ENCODE measurements at places on chromosomes 7 and 10.

GRCh38 chr10:102814873-102815661, 22.1 kb downstream of the CYP17A1 start:
- no peak for DNase-seq

- DNase-seq = no peak
Measured at GRCh38 chr7:19094598-19095352, 22.7 kb downstream of the TWIST1 start.

DNA sequence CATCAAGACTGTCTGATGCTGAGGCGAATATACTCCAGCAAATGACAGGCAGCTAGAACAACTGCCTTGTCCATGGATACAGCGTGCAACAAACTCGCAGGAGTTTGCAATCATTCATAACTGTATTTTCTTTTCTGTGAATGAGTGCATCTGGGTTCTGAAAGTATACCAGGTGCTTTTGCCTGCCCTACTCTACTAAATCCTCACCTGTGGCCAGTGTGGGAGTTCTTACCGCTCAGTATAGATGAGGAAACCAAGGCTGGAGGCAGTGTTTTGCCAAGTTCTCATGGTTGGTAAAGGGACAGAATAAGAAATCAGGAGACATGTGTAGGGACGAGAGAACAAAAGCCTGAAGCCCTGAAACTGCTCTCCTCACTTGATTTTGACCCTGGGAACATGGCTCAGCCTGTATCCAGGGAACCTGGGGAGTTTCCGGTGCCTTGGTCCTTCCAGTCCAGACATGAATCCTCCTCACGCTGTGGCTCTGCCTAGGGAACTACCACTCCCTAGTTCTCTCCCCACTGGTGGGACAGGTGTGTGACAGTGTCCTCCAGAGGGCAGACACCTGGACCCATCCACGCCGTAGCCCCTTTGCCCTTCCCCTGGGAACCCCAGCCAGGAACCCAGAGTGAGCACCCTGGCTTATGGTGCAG, 142.0 kb downstream of the CDH23 start:
- no peak for DNase-seq

- no peak for DNase-seq
Measured at GRCh38 chr7:90709501-90710465, 113.7 kb downstream of the CDK14 start.

- no peak for DNase-seq
Measured at GRCh38 chr7:17486835-17487234, 188.4 kb downstream of the AHR start.

DNA sequence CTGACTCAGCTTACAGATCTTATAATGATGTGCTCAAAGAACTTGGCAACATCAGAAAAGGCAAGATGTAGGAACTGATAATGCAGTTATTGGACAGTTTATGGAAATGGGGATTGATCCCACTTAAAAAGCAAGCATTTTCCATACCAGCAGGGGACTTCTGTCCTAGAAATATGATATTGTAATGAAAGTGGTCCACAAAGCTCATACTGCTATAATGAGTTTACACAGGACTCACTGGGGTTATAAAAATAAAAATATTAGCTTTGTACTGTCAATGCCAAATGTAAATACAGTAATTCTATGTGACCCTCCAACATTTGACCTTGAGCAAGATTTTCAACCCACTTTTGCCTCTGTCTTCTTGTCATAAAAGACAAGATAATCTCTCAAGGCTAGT, 145.5 kb upstream of the SEM1 start:
- DNase-seq = no peak

- no peak for DNase-seq
Measured at GRCh38 chr7:93601363-93601762, 26.8 kb upstream of the CALCR start.

- DNase-seq = no peak
Measured at GRCh38 chr10:123800821-123801220, 90.8 kb downstream of the CPXM2 start.

GRCh38 chr10:86953747-86954680, 3.4 kb downstream of the MMRN2 start:
- DNase-seq = no peak

DNA sequence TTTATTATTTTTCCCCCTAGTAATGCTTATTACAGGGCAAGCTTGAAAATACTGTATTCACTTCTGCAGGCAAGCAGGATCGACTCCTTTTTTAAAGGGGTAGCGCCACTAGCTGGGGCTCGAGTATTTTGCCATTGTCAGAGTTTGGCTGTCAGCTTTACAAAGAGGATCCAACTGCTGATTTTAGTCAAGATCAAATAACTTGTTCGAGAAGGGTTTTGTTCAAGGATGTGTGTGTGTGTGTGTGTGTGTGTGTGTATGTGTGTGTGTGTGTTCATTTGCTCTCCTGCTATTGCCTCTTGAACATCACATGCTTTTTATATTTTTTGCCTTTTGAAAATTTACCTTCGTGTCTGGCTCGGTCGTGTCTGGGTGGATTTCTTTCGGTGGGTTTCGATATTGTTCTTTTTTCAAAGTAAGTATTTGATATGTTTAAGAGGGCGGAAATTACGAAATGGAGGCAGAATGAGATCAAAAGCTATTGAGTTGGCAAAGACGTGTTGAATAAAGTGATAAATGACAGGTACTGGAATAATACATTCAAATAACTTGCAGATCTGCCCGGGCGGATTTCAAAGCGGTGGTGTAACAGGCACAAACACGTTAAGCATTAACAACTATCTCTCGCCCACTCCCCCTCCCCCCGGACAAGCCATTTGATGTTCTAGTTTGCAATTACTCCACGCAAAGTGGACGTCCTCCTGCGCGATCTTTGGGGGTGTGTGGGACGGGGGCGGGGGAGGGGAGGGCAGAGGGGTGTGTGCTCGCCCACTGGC, 1.1 kb downstream of the ARID5B start:
- DNase-seq = peak; percentile 66

DNA sequence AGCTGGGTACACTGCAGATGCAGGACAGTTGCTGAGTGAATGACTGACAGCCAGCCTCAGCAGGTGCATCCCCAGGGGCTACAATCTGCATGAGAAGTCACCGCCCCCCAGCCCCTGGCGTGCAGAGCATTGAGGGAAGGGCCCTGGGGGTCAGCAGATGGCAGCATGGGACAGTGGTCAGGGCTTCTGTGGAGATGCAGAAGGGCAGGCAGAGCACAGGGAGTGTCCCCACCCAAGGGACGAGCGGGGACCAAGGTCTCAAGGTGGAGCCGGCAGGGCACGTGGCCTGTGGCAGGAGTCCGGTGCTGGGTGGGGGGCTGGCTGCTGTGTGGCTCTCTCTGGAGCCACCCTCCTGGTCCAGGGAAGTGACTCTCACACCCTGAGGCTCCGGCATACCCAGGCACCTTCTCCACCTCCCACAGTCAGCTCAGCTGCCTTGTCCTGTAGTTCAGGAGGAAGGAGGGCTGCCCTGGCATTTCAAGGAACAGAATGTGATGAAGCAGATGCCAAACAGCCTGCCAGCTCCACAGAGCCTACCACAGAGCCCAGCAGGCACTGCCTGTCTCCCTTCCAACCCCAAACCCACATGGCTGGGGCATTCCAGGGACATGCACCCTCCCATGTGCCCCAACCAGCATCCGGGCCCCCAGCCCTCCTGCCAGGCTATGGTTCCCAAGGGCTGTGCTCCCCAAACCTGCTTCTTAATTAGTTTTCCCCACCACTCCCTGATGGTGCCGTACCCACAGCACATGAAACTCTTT, 114.5 kb downstream of the TMEM130 start:
- DNase-seq = no peak

DNA sequence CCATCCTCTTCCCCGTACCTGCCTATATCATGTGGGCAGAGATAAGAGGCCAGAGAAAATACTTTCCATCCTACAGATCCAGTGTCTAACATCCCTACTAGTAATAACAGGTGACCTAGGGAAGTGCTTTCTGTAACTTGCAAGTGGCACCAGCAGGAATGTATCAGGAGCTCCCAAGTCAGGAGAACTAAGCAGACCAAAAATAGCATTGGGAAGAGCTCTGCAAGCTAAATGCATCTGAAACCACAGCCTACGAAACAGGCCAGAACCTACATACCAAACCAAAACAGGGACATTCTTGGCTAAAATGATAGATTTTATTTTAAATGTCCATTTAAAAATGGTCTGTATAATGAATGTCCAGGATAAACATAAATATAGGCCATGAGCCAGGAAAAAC, 680.8 kb downstream of the PHTF2 start:
- no peak for DNase-seq

GRCh38 chr10:70212879-70213278, 20.4 kb downstream of the PPA1 start:
- DNase-seq = no peak

GRCh38 chr10:84510121-84510520, 181.7 kb downstream of the CCSER2 start:
- DNase-seq = no peak

GRCh38 chr7:151518105-151518946, 1.4 kb downstream of the RHEB start:
- DNase-seq = no peak

DNA sequence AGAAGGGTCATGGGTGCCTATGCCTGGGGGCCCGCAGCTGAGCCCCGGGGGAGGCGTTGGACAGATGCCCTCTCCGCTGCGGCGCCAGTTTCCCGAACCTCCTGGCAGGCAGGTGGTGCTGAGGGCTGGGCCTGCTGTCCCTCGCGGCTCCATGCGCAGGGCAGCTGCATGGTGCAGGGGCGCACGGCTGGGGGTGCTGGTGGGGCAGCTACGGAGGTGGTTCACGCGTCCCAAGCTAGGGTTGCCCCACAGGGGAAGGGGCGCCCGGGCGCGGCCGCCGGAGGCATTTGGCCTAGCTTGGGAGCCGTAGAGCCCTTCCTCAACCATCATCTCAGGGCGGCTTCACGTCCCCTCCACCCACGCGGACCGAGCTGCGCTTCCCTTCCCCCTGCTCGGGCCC, 146.0 kb downstream of the CCDC201 start:
- DNase-seq = no peak
